Cortex of kidney (tissue), 1 donor: ENCODE measurements at places on chromosomes 3 and 15.

- no peak for DNase-seq
Observed at GRCh38 chr3:195401943-195402342, 40.9 kb downstream of the ACAP2 start.

DNA sequence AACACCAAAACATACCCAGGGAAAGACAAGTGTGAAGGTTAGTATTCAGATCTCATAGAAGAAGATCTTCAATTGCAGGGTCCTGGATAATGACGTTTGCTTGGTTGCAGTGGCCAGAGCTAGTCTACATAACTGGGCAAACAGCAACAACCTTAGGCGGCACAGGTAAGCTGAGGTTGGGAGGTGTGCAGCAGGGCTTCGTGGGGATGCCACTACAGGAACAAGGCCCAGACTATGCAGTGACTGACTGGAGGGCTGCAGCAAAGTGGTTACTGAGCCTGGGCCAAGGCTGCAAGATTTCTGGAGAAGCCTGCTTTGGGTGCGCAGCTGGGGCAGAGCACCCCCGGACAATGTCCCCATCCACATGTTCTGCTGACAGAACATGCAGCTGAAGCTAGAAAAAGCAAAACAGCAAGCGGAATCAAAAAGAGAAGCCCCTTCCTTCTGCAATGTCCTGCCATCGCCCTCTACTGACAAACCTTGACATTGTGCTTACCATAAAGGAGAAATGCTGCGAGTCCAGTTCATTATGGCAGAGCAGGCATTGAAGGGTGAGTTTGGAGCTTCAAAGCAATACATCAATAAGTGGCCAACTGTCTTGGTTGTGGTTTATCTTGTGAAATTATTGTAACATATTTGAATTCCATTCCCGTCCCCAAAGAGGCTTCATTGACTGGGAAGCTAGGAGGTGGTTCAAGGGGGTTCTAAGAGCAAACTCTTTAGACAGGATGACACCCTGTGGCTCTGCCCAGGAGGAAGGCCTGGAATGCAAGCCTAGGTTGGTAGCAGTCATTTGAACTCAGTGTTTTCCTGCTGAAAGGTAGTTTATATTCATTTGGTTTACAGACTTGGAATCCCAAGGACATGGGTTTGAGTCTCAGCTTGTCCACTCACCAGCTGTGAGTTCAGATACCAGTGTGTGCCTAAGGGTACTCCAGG lies 217.0 kb downstream of the PDCD6IP start:
- DNase-seq = no peak

- no peak for DNase-seq
Observed at GRCh38 chr3:169323578-169324451, 339.7 kb downstream of the MECOM start.

- DNase-seq = no peak
Observed at GRCh38 chr3:183554377-183554776, 1.1 kb downstream of the KLHL6 start.

DNA sequence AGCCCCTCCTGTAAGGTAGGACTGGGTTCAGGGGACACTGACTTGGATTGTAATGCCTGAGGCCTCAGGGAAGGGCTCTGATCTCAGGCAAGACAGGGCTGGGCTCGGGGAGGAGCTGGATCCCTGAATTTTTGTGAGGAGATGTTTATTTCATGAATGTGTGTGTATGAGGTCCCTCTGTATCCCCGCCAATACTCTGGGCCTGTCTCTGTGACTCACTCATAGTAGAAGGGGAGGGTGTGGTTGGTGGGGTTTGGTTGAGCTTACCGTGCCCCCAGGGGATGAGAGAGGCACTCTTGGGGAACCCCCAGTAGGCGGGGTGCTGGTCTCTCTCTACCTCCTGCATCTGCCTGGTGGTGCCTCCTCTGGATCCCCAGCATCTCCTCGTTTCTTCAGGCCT lies 28.1 kb downstream of the RPSA start:
- no peak for DNase-seq

DNA sequence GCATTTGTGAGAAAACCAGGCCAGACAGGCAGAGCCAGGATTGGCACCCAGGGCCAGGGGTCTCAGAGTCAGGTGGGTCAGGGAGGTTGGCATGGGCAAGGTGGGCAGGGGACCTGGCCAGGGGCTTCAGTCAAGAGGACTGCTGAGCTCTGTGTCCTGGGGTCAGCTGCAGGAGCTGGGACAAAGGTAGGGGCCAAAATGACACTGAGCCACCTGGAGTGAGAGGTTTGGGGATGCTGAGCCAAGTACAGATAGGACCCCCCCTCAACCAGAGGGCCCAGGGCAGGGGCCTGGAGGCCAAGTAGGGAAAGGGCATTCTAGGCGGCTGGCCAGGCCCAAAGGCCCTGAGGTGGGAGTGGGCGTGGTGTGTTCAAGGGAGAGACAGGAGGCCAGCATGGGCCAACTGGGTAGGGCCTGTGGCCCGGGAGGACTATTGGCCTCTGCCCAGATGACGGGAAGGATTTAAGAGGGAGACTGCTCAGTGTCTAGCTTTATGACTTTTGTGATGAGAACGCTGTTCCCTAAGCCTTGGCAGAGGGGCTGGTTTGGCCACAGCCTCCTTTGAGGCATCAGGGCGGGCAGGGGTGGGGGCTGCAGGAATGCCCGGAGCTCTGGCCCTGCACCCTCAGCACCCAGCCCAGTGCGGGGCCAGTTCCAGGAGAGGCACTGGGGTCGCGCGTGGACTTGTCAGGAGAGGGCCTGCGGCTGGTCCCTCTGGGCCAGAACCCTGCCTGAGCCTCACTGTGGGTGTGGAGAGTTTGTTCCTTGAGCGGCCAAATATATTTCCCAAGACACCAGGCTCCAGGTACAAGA lies 3.1 kb downstream of the CFAP100 start:
- DNase-seq = no peak

- no peak for DNase-seq
Observed at GRCh38 chr15:46059921-46060594, 425.2 kb downstream of the SQOR start.

DNA sequence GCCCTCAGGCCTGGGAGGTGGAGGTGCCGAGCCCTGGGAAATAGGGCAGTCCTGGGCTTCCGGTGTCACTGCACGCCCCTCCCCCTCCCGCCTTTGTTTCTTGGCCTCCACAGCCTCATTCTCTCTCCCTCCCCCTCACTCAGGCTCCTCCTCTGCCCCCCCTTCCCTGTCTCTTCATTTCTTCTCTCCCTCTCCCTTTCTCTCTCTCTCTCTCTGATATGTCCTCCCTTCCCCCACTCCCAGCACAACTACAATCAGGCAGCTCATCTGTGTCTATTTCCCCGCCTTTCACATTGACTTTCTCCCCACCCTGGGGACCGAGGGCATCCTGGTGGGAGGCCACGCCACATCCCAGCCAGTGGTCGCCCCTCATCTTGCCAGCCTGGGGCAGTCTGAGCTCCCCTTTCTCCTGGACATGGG lies 40.2 kb downstream of the IDH2 start:
- DNase-seq = no peak

- no peak for DNase-seq
Observed at GRCh38 chr3:197376735-197377555, 78.5 kb upstream of the DLG1 start.

DNA sequence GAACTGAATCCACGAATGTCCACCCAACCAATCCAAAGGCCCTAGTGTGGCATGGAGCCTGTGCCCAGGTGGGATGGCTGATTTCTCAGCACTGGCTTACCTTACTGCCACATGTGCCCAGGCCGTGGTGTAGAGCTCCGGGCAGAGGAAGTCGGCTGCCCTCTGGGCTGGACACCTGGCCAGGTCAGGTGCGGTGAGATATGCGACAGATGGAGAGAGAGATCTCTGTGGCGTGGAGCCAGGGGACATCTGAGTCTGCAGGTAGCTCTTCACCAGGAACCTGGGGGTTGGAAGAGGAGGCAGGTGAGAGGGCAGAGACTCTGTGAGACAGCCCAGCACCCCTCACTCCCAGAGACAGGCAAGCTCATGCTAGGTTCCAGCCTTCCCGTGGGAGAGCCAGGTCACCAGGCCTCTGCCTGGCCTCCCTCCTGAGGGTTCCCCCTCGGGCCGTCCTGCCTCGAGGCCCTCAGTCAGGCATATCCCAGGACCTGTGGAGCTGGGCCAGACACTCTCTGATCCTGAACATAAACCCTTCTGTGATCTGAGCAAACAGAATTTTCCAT lies 12.6 kb downstream of the ACOX2 start:
- DNase-seq = no peak

- DNase-seq = no peak
Observed at GRCh38 chr3:172102883-172103310, 63.5 kb downstream of the FNDC3B start.

- DNase-seq = no peak
Observed at GRCh38 chr3:18559331-18559842, 134.2 kb upstream of the SATB1 start.

- no peak for DNase-seq
Observed at GRCh38 chr15:50358845-50359244, 3.8 kb upstream of the GABPB1 start.

- no peak for DNase-seq
Observed at GRCh38 chr3:14415501-14415900, 13.1 kb downstream of the SLC6A6 start.

GRCh38 chr3:82376883-82377282 lies 615.4 kb upstream of the GBE1 start:
- no peak for DNase-seq
